ENCODE measurements at places on chromosomes 6 and 20. TPM values are rescaled to one million over a fixed set of nuclear protein-coding genes. Genes with fewer than 3 reads are reported as not detected.

The SLC4A11 gene
- total RNA-seq, result 3.2 TPM

The FHL5 gene
- total RNA-seq, result not detected

The PRDM1 gene
- total RNA-seq, result 5.3 TPM

DNA sequence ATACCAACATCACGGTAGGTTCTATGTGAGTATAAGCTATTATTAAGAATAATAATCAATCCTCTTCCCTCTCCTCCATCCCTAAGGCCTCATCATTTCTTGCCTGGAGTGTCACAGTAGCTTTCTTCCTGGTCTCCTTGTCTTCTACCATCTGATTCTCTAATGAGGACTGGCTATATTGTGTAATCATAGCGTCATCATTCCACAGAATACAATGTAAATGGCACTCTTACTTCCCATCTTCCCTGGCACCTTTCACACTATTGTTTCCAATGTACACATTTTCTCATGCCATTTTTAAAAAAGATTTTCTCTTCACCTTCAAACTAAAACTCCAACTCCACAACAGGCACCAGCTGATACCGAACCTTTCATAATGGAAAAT is 2.2 kb upstream of the BTN3A2 start:
- DNase-seq, result no peak

The RBBP8NL gene
- total RNA-seq, result 1.0 TPM

DNA sequence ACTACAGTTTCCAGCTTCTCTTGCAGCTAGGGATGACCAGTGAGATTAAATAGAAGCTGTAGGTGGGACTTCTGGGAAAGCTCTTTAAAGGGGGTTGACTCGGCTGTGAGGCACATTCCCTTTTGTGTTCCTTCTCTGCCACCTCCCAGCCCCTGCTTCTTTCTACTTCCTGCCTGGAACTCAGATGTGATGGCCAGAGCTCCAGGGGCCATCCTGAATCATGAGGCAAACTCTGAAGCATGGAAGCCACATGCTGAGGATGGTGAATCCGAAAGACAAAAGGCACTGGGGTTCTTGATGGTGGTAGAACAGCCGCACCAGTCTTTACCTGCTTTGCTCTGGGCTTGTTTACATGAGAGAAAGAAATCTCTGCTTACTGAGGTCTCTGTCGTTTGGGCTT is 9.1 kb downstream of the CEBPB start:
- no peak for DNase-seq

- peak; percentile 83 for DNase-seq
Observed at GRCh38 chr20:19757487-19758132, 448 bp upstream of the RIN2 start.

- DNase-seq, result peak; percentile 37
Observed at GRCh38 chr6:127423921-127424320, 35.3 kb downstream of the KIAA0408 start.
